ENCODE measurements at places on chromosomes 6 and 20. TPM values are rescaled to one million over a fixed set of nuclear protein-coding genes. Genes with fewer than 3 reads are reported as not detected.

Gene CTSA
- total RNA-seq = 114 TPM

Gene CYP21A2
- total RNA-seq = 0.51 TPM

Gene TP53INP2
- 72.7 TPM for total RNA-seq

Gene GNMT
- total RNA-seq = 0.88 TPM

Gene ZFP64
- 6.0 TPM for total RNA-seq

Gene SLC4A11
- not detected for total RNA-seq

Gene PHACTR3
- 3.8 TPM for total RNA-seq
